ENCODE measurements at places on chromosomes 5 and 9. TPM values are rescaled to one million over a fixed set of nuclear protein-coding genes. Genes with fewer than 3 reads are reported as not detected.

The BAAT gene
- total RNA-seq = not detected

GRCh38 chr5:102713682-102714231, 41.3 kb upstream of the PAM start:
- no peak overlapping the region for H3K27ac ChIP-seq
- H3K4me1 ChIP-seq = peaks cover 2% of the 10 kb centered on the region
- peaks cover 16% of the 10 kb centered on the region for H3K27me3 ChIP-seq
- H3K4me3 ChIP-seq = no peak overlapping the region

GRCh38 chr5:89946916-89947315, 462.6 kb downstream of the CETN3 start:
- no peak overlapping the region for H3K27ac ChIP-seq

DNA sequence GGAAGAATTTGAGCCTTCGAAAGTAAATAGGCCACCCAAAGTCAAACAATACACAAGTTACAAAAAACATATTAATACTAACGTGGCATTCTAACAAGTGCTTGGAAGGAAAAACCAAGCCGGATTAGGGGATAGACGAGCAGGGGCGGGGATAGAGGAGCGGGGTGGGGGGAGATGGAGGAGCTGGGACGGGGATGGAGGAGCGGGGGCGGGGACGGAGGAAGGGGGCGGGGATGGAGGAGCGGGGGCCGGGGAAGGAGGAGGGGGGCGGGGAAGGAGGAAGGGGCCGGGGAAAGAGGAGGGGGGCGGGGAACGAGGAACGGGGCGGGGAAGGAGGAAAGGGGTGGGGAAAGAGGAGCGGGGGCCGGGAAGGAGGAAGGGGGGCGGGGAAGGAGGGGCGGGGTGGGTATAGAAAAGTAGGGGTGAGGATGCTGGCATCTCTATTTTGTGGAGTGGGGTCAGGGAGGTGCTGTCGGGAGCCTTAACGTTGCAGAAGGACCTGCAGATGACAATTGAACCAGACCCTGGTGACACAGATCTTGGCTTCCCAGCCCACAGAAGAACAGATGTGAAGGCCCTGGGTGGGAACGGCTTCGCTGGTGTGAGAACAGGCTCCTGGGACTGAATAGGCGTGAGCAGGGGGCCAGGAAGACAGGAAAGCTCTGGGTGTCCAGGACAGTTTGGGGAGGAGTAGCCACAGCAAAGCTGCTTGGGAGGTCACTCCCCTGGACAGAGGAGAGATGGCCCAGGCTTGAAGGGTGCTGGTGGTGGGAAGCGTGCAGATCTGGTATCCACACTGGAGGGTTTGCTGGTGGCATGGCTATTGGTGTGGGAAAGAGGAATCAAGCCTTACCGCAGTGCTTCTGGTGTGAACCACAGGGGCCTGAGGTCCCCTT, 233.3 kb upstream of the DAP start:
- no peaks in the 10 kb centered on the region for H3K36me3 ChIP-seq
- no peak overlapping the region for H3K4me3 ChIP-seq
- H3K27ac ChIP-seq = no peak overlapping the region
- no peaks in the 10 kb centered on the region for H3K4me1 ChIP-seq
- no peaks in the 10 kb centered on the region for H3K27me3 ChIP-seq

- H3K4me1 ChIP-seq = no peaks in the 10 kb centered on the region
- DNase-seq = no peak
- H3K27me3 ChIP-seq = peaks cover 36% of the 10 kb centered on the region
- no peaks in the 10 kb centered on the region for H3K36me3 ChIP-seq
These were observed 1.5 kb downstream of the TGFBI start for GRCh38 chr5:136030252-136030651.

GRCh38 chr5:148998174-148998797, 64.6 kb downstream of the SH3TC2 start:
- H3K4me1 ChIP-seq = no peaks in the 10 kb centered on the region
- H3K4me3 ChIP-seq = no peak overlapping the region

DNA sequence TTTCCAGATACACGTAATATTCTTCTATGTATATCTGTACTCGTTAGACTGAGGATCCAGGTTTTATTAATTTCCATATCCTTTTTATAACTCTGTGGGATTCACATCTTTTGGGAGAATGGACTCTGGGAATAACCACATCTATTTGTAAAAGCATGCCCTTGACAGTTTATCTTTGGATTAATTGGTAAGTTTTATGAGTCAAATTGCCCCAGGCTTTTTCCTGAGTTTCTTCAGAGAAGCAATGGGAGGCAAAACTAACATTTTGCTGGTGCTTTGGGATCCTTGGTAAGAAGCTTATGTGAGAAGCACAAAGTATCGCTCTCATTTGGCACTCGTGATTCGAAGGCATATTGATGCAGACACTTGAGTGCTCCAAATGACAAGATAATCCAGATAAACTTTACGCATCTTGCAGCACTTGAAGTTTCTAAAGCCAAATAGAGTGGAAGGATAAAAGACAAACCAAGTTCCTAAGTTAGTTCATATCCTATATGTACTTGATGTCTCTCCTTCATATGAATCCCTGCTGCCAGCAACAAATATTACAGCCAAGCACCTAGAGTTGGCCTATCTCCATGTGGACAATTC, 324.7 kb downstream of the TLE4 start:
- no peak overlapping the region for H3K27ac ChIP-seq
- H3K36me3 ChIP-seq = no peaks in the 10 kb centered on the region
- no peak overlapping the region for H3K4me3 ChIP-seq
- no peak for DNase-seq
- H3K27me3 ChIP-seq = peaks cover 7% of the 10 kb centered on the region
- H3K4me1 ChIP-seq = peaks cover 2% of the 10 kb centered on the region

The GABRB2 gene
- total RNA-seq = not detected

The GABRA6 gene
- not detected for total RNA-seq

The SPATA31C1 gene
- not detected for total RNA-seq

- H3K4me3 ChIP-seq = no peak overlapping the region
- H3K36me3 ChIP-seq = no peaks in the 10 kb centered on the region
- no peak overlapping the region for H3K27ac ChIP-seq
- no peak for DNase-seq
These were observed 507.8 kb upstream of the MPDZ start for GRCh38 chr9:13787234-13787833.

The NMUR2 gene
- total RNA-seq = not detected

DNA sequence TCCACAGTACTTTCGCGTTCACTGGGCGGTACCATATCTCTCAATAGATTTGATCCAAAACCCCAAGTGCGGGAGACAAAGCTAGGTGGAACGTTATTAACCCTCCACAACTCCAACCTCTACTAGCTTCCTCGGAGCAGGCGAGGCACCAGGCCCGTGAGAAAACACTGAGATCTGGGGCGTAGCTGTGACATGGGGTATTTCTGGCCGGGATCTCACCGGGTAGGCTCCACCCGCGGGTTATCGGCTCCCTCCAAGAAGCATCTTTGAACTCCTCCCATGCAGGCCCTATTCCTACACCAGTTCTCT, 350 bp upstream of the SLC25A46 start:
- no peak for DNase-seq
- H3K4me1 ChIP-seq = peaks cover 28% of the 10 kb centered on the region
- H3K4me3 ChIP-seq = peak overlapping the region; percentile 97
- H3K27me3 ChIP-seq = peaks cover 11% of the 10 kb centered on the region
- peak overlapping the region; percentile 92 for H3K27ac ChIP-seq

The PELO gene
- 17.1 TPM for total RNA-seq

Measured in activated T-helper 2 cell treated with anti-CD3 and anti-CD28 coated beads, Interferon-gamma antibody, Interleukin-2, Interleukin-4, amounts not matched to agents 10 μg/mL and 5 μg/mL and 100 μg/mL, durations not matched to agents 14 hours and 24 hours and 36 hours (primary cell).